ENCODE measurements at places on chromosomes 7 and 10.

- DNase-seq = no peak
Observed at GRCh38 chr10:21530641-21531040, 3.4 kb upstream of the MLLT10 start.

- DNase-seq = no peak
Observed at GRCh38 chr10:99809931-99810615, 27.6 kb downstream of the ABCC2 start.

GRCh38 chr10:84718877-84719616 is 390.7 kb downstream of the CCSER2 start:
- DNase-seq = no peak

DNA sequence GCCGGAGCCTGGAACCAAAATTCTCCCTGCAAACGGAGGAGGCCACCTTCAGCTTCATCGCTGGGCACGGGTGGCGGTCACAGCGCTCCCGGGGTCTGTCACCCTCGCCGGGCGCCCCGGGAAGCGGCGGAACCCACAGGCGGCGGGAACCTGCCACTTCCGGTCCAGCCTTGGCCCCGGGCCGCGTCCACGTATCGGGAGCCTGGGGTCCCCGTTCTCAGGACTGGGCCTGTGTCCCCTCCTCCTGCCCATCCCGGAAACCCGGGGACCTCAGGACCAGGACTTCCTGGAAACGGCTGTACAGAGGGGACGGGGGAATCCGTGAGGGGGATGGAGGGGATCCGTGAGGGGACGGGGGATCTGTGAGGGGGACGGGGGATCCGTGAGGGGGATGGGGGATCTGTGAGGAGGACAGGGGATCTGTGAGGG is 25.4 kb downstream of the PDGFA start:
- DNase-seq = no peak

DNA sequence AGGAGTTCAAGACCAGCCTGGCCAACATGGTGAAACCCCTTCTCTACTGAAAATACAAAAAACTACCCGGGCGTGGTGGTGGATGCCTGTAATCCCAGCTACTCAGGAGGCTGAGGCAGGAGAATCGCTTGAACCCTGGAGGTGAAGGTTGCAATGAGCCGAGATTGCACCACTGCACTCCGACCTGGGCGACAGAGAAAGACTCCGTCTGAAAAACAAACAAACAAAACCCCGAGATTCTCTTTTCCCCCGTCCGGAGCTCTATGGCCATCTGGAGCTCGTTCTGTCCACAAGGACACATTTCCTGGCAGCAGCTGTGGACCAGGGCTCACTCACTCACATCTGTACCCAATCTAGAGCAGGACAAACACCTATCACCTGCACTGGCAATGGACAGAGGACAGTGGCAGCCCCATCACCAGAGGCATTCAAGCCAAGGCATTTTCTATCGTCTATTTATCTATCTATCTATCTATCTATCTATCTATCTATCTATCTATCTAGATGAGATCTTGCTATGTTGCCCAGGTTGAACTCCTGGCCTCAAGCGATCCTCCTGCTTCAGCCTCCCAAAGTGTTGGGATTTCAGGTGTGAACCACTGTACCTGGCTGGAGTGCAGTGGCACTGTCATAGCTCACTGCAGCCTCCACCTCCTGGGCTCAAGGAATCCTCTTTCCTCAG is 167.1 kb upstream of the TNRC18 start:
- DNase-seq = no peak

GRCh38 chr7:127678337-127678736 is 26.3 kb downstream of the SND1 start:
- no peak for DNase-seq

DNA sequence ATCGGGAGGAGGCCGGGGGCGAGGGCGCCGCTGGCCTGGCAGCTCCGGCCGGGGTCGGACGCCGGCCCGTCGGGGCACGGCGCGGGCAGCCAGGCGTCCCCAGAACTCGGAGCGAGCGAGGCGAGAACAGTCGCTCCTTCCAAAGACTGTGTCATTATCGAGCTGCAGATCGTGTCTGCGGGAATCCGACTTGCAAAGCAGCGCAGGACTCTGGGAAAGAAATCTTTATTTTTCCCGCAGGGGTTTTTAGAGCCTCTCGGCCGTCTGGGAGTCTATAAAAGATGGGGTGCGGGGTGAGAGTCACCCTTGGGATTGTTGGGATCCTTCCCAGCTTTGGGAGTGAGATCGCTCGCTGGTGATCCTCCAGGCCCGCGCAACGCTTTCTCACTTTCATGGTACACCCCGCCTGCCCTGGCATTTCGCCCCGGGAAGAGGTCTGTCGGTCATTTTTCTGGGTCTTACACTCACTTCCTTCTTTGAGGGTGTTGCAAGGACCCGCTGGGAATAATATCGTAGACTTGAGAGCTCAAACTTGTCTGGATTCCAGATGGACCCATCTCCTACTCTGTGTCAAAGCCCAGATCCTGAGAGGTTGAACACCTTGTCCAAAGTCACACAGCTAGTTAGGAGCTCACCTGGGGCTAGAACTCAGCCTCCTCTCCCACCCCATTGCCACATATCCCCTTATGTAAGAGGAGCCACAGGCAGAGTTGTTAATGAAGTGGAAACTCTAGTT is 1.0 kb downstream of the UBTD1 start:
- DNase-seq = no peak

DNA sequence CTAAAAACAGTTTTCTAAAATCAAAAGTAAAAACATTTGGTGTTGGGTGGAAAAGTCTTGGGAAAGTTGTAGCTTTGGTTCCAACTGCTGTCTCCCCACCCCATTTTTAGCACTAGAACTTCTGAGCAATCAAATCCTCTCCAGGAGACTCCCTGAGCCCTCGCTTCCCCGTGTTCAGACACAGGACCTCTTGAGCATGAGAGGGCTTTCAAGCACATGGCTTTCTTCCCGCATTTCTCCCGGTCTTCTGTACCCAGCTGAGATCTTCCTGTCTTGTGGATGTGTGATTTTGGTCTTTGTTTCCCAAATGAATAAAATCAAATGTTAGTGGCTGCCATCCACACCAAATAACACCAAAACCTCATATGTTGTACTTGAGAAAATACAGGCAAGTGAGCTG is 5.0 kb downstream of the CXCL12 start:
- no peak for DNase-seq

- no peak for DNase-seq
Observed at GRCh38 chr10:113379091-113379490, 173.8 kb upstream of the HABP2 start.

DNA sequence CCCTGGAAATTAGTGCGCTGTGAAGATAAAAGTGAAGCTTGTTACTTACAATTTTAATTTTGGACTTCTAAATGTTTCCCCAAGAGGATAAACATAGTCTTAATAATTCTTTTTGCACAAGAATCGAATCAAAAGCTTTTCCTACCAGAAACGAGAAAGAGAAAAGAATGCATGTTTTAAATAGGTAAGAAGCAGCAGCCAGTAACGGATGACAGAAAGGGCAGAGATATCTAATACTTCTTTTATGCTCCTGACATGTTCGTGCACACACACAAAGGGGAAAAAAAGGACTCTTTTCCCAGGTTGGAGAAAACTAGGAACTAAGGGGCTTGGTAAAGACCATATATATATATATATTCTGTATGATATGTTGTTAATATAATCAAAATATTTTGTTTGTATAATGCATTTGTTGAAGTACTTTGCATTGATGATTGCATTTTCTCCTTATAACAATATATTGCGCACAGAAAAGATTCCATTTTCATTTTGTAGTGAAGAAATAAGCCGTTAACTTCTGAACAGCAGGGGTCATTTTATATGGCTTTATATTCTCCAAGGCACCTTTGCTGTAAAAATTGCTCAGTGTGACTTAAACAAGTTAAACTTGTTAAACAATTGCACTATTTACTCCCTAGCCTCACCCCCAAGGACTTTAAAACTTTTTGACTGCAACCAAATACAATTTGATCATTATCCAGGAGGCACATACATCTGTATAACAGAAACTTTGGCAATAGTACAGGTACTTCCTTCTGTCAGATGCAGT is 2.2 kb downstream of the PRKAR2B start:
- no peak for DNase-seq

GRCh38 chr7:6175645-6176044 is 96.8 kb downstream of the CYTH3 start:
- DNase-seq = no peak

DNA sequence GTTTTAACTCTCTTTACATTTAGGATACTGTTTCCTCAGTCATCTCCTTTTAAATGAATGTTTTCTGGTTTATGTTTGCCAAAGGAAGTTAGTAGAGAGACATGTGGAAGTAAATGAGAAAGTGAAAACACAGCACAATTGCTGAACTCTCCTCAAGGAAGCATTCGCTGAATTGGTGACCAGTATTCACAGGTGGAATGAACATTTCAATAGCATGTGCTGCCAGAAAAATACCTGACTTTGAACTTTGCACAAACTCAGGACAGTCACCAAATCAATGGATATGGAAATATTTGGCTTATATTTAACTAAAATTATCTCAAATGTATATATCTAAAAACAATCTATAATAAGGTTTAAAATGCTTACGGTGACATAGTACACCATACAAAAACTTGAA is 28.5 kb downstream of the TSPAN12 start:
- no peak for DNase-seq

DNA sequence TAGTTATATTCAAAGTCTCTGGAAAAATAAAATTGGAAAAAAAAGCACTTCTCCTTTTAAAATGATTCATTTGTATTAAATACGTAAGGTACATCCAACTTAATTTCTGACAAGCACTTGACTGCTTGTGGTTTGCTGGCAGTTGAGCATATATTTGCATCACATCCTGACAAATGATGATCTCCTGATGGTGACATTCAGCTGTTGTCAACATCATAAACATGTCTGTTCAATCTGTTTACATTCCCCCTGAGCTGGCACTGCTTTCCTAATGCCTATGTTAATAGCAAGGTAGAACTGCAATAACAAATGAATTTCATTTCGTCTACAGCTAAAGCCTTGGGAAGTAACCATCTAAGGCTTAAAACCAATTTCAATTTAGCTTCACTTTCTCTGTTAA is 24.4 kb downstream of the TSPAN12 start:
- no peak for DNase-seq

- peak; percentile 82 for DNase-seq
Observed at GRCh38 chr7:100626530-100627237, 14.3 kb downstream of the MOSPD3 start.

DNA sequence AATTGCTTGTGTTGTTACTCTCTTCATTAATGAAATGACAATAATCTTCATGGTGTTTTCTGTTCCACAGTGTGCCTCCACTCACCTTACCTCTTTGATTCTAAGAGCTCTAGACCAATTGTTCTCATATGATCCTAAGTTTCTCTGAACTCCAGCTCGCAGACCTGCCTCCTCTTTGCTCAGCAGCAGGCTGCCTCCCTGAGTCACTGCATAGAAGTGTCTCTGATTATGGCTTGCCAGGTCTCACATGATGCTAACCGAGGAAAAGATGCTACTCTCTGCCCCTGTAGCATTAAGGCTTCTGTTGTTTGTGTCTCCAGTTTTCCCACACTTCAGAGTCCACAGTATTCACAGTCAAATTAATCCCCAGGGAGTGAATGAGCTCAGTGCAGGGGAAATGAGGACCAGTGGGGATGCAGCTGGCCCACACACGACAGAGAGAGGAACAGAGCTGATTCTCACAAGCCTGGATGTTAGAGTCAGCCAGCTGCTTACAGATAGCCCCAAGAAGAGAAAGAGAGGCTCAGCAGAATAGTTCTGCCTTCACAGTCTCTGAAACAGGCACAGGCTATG is 145.9 kb upstream of the EGR2 start:
- no peak for DNase-seq

DNA sequence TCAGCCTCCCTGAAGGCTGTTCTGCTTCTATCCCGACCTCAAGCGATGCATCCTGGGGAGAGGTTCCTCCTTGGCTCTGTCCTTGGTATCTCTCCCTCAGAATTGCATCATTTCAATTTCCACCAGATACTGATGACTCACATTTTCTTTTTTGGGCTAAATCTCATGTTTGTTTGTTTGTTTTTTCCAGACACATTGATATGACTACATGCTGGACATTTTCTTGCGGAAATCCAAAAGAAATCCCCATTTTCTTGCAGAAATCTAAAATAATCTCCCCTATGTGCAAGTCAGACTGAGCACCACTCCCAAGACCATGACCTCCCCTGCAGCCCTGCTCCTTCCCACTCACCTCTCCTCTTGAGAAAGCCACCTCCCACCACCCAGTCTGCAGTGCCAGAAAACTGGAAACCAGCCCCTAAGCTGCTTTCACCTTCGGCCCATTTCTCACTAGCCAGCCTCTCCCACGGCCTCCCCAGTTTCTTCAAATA is 260.2 kb upstream of the PRKCQ start:
- DNase-seq = no peak

DNA sequence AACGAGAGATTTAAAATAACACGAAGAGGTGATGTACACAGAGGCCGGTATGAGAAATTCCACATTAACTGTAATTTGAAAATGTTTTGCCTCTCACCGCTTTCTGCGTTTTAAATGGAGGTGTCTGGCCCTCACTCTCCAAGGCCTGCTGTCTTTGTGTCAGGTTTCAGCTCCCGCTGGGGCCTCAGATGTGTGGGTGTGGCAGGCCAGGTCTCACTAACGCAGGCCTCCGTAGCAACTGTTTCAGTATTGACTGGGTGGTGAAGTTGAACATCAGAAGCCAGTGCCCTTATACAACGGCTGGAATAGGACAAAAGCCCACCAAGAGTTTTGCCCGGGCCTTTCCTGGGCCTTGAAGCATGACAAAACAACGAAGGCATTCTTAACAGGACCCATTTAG is 303.1 kb downstream of the ADARB2 start:
- DNase-seq = no peak

- DNase-seq = no peak
Observed at GRCh38 chr10:21330628-21331020, 194.9 kb downstream of the SKIDA1 start.

- DNase-seq = no peak
Observed at GRCh38 chr10:85448716-85449115, 917.9 kb downstream of the GRID1 start.

GRCh38 chr7:4065190-4065589 is 616.9 kb upstream of the FOXK1 start:
- no peak for DNase-seq

DNA sequence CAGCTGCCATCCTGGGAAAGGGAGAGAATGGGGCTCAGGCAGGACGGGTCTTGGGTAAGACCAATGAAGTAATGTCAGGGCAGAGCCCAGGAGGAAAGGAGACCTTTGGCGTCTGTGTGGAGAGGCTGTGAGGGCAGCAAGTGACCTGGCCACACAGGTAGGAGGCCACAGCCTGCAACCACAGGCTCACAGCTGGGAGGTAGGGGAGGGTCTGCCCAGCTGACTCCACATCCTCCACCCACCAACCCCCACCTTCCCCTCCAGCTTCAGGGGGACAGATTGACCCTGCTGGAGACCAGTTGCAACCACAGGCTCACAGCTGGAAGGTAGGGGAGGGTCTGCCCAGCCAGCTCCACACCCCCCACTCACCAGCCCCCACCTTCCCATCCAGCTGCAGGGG is 262.2 kb upstream of the TCERG1L start:
- no peak for DNase-seq

DNA sequence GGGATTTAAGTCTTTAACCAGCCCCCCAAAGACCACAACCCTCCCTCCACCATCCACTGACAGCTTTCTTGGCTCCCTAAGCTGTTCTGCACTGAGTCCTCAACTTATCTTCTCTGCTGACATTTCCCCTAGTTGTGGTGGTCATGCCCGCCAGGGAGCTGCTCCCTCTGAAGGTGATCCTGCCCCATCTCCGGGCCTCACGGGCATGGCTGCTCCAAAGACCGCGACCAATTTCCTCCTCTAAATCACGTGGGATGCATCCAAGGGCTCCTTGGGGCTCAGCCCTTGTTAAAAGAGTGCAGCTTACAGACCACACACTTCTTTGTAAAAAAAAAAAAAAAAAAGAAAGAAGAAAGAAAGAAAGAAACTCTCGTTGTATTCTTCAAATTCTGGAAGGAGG is 27.1 kb upstream of the KLF6 start:
- no peak for DNase-seq
